ENCODE measurements at places on chromosomes 4 and X.

- no peak for DNase-seq
Observed at GRCh38 chr4:48243887-48244286, 25.8 kb downstream of the TEC start.

GRCh38 chr4:156824451-156825060, 147.0 kb downstream of the PDGFC start:
- no peak for DNase-seq

- DNase-seq = no peak
Observed at GRCh38 chr4:181756451-181757095, 486.6 kb upstream of the TENM3 start.

GRCh38 chr4:19126903-19127302, 1105.3 kb upstream of the LCORL start:
- DNase-seq = no peak

- no peak for DNase-seq
Observed at GRCh38 chr4:19694812-19695211, 556.9 kb upstream of the SLIT2 start.

GRCh38 chr4:47251348-47252135, 212.0 kb downstream of the COMMD8 start:
- DNase-seq = no peak

- DNase-seq = no peak
Observed at GRCh38 chr4:88900432-88900831, 156.6 kb downstream of the FAM13A start.

DNA sequence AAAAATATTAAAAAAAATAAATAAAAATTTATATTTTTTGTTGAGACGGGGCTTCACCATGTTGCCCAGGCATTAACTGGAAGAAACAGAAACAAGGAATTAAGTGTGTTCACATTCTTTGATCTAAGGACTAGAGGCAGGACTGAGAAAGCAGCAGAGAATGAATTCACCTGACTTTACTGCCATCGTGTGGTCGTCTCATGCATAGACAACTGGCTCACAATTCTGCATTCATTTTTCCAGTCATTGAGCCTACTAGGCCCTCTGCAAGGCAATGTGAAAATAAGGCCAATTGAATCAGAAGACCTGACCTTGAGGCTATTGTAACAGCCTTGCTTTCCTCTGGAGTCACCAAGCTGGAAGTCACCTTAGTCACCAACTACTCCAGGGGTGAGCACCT, 37.4 kb downstream of the LHFPL1 start:
- DNase-seq = no peak

- no peak for DNase-seq
Observed at GRCh38 chrX:119997570-119997969, 54.0 kb upstream of the NKAP start.

GRCh38 chr4:7971881-7972500, 32.3 kb upstream of the AFAP1 start:
- no peak for DNase-seq

- DNase-seq = no peak
Observed at GRCh38 chr4:187065396-187065795, 341.7 kb upstream of the FAT1 start.

DNA sequence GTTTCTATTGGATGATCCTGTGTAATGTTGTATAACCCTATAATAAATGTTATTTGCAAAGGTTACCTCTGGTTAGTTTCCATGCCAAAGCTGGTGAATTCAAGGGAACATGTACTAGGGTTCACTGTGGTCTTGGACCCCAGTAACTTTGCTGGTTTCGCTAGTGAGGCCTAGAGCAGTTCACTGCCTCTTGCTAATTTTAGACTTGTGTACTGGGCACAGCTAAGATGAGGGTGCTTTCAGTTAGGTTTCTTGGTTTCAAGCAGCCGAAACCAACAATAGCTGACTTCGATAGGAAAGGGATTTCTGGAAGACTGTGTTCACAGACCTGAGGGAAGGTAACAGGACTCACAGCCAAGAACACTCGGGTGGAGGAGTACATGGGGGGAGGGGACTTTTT, 215.5 kb upstream of the BCOR start:
- DNase-seq = no peak

GRCh38 chr4:41944089-41944488, 8.9 kb downstream of the TMEM33 start:
- DNase-seq = no peak

- no peak for DNase-seq
Observed at GRCh38 chr4:131447883-131448282, 1701.2 kb upstream of the PCDH10 start.

DNA sequence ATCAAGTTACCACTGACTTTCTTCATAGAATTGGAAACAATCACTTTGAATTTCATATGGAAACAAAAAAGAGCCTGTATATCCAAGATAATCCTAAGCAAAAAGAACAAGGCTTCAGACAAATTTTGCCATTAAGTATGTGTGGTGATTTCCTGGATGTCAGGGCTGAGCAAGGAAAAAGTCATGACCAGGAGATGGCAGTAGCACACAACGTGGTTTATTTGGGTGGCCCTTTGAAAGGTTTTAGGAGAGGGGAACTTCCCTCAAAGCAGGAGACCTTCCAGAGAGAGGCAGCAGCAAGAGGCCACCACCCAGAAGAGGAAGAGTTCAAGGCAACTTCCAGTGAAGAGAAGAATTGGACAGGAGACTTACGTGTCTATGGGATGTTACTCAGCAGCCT, 18.1 kb upstream of the ZXDB start:
- no peak for DNase-seq

DNA sequence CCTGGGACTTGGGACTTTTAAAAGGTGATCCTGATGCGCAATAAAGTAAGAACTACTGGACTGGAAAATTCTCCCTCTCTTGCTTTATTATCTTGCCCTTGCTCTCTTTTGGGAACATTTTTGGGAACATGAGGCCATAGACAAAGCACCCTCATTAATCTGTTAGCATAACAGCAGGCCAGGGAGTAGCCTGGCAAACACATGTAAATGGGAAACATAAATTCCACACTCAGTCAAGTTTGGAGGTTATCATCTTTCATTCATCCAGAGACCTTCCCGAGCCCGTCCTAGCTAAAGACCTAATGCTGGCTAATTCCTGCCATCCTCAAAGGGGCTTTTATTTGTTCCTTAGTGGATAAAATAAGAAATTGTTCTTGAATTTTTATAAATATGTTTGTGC, 162.8 kb upstream of the ARX start:
- DNase-seq = no peak

GRCh38 chr4:185282968-185283367, 73.6 kb downstream of the SNX25 start:
- no peak for DNase-seq

DNA sequence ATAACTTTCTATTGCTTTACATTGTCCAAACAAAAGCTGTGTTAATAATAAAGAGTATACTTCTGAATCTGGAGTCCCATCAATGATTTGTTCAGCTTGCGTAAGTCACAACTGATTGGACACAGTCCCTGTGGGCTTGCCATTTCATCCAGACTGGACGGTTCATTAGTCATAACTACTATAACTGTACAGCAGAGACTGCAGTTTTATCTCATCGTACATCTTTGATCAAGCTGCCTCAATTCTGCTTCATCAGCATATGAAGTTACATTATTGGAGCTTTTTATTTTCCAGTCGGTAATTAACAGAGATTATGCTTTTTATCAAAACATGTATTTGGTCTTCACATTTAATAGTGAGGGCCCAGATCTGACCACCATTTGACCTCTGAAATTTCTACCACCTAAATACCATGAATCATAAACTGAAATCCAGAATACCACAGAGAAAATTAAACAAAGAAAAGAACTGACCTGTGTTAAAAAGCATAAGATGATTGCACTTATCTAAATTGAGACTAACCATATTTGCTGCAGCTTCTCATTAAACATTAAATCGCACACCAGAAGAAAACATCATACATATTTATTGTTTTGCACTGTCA, 12.5 kb upstream of the MAB21L2 start:
- DNase-seq = no peak

- no peak for DNase-seq
Observed at GRCh38 chr4:88567591-88567990, 24.7 kb upstream of the HERC3 start.
